Caki2 (cell line): ENCODE measurements at places on chromosomes 1 and 21. TPM values are rescaled to one million over a fixed set of nuclear protein-coding genes. Genes with fewer than 3 reads are reported as not detected.

- no peak for DNase-seq
Measured at GRCh38 chr1:98201666-98202081, 280.8 kb upstream of the DPYD start.

DNA sequence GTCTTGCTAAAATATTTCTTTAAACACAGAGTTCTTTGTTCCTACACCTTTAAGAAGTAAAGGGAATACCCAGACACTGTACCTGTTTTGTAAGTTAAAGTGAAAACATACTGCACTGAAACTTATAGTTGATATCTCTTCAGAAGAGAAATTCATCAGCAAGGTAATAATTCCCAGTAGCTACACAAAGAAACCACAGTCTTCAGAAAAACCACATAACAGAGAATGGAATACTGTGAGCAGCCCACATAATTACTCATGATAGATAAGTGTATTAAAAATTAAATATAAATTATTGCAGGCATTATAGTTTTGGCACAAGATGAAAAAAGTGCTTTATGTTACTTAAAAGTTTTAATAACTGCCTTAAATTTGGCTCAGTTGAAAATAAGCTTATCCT lies 276.6 kb downstream of the SETD4 start:
- no peak for DNase-seq

- DNase-seq: no peak
Measured at GRCh38 chr1:4637616-4638344, 16.6 kb upstream of the AJAP1 start.

DNA sequence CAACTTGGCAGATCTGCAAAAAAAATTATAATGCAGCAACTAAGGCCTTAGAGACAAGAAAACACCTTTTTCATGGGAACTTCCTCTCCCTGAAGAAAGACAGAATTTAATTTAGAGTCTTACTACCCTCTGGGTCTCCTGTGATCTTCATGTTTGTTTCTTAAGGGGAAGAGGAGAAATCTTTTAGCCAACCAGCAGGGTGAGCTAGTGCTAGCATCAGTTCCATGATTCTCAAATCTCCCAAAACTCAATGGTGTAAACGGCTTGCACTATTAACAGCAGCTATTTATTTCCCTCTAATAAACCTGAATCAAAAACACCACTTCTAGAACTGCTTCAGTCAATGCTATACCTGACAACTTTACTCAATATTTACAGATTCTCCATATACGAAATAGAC lies 3.8 kb downstream of the ZNF644 start:
- no peak for DNase-seq

Gene CASZ1
- total RNA-seq: 0.58 and 3.7 TPM in 2 replicates

GRCh38 chr1:213008564-213008963 lies 7.1 kb downstream of the ANGEL2 start:
- no peak for DNase-seq

DNA sequence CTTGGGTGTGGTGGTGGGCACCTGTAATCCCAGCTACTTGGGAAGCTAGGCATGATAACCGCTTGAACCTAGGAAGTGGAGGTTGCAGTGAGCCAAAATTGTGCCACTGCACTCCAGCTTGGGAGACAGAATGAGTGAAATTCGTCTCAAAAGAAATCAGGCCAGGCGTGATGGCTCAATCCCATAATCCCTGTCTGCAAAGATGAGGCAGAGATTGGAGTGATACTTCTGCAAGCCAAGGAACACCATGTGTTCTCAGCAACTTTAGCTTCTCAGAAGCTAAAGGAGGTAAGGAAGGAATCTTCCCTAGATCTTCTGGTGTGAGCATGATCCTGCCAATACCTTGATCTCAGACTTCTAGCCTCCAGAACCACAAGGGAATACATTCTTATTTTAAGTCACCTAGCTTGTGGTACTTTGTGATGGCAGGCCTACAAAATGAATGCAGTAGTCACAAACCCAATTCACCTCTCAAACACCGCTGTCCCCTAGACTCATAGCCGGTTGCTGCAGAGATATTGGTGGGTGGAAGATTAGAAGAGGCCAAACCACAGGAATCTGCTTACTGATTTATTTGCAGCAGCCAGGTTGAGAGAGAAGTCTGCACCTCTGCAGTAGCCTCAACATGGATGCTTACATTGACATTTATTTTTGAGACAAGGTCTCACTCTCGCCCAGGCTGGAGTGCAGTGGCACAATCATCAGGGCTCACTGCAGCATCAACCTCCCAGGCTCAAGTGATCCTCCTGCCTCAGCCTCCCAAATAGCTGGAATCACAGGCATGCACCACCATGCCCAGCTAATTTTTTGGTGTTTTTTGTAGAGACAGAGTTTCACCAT lies 18.6 kb downstream of the L1TD1 start:
- no peak for DNase-seq
